ENCODE measurements at places on chromosomes 13 and 19.

DNA sequence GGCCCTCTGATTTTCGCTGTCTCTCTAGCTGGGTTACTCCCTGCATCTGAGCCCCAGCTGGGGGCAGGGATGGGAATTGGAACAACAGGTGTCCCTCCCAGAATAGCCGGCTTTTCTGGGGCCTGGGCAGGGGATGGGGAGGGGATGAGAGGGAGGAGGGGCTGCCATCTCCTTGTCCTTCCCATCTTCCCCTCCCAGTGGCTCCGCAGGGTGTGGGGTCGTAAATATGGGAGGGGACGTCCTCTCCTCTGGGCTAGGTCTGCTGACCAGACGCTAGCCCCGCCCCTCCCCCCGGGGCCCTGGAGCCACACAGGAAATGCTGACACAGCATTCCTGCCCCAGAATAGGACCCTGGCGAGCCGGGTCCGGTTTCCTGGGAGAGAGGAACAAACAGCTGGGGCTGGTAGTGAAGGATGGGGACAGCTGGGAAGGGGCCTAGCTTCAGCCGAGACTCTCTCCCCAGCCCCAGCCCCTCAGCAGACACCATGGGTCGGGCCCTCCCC, 1.1 kb downstream of the RYR1 start:
- no peak for DNase-seq

DNA sequence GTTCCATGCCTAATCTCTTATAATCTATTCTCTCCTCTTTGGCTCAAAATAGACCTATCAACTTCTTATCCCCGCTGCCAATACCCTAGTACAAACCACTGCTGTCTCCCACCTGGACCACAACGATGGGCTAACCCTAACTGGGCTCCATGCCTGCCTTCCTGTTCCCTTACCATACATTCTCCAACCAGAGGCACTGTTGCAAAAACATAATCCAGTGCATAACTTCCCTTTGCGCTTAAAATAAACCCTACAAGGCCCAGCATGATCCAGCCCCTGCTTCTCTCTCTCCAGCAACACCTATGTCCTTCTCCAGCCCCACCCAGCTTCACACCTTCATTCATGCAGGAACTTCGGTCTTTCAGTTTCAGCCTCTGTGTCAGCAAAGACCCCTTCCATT, 27.4 kb upstream of the CEBPA start:
- DNase-seq: no peak

DNA sequence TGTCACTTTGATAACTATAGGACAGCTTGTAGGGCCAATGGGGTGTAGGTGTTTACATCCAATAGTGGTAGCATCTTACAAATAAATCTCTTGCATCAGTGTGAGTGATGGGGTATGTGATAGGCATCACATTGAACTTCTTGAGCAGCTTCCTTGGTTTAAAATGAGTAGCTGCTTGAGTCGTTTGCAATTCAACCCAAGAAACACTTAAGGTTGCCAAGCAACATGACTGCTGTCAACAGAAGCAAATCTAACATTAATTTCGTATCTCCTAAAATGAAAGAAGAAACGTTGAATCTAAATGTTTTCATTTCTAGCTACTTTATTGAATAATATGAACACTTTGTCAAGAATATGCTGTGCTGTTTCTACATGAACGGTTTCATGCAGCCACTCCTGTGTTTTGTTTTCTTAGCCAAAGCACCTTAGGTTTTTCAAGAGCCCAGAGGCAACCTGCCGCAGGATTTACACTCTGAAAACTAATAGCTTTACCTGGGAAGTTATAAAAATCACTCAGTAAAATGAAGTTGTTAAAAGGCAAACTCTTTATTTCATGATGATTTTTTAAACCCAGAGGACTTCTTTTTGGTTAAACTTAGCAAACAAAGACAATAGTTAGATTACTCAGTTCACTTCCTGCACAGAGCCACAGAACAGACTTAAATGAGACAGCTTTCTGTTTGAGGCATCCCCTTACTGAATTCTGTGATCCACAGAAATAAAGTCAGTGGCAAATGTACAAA, 305.2 kb downstream of the MTUS2 start:
- no peak for DNase-seq

DNA sequence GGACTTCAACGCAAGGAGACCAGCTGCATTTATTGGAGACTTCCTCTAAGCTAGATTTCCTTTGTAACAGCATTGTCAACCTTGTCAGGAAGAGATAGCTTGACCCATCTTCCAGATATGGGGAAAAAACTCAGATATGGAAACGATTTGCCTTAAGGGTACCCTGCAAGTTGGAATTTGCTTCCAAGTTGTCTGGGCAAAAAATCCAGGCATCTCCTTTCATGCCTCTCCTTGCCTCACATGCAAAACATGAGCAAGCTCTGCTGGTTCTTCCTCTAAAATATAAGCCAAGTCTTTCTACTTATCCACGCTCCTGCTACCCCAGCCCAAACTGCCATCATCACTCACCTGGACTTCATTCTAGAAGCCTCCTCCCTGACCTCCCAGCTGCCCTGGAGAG, 6.4 kb upstream of the DNMT1 start:
- DNase-seq: no peak

GRCh38 chr13:46553521-46553885, 533 bp downstream of the LRCH1 start:
- DNase-seq: no peak
